CD4-positive, alpha-beta T cell treated with Interleukin-2 at 100 ng/mL for 4 hours (primary cell): ENCODE measurements at places on chromosomes 6 and 20.

DNA sequence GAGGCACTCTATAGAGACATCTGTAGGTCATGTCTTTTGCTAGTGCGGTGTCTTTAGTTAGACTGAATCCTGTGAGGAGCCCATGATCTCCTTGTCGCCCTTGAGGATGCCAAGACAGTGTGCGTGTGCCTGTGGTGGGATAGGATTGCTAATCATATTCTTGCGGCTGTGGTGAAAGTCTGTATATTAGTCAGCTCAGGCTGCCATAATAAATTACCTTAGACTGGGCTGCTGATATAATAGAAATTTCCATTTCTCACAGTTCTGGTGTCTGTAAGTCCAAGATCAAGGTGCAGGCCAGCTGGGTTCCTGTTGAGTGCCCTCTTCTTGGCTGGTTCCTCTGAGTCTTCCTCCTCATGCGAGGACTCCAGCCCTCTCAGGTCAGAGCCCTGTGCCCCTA, 141.2 kb downstream of the JARID2 start:
- DNase-seq: no peak

GRCh38 chr6:125942672-125943527, 13.7 kb upstream of the HINT3 start:
- no peak for DNase-seq

- no peak for DNase-seq
Measured at GRCh38 chr6:110810896-110811586, 4.2 kb downstream of the CDK19 start.

- DNase-seq: no peak
Measured at GRCh38 chr6:19210849-19211590, 626.1 kb upstream of the ID4 start.

- DNase-seq: no peak
Measured at GRCh38 chr6:6494677-6495076, 93.8 kb upstream of the LY86 start.

DNA sequence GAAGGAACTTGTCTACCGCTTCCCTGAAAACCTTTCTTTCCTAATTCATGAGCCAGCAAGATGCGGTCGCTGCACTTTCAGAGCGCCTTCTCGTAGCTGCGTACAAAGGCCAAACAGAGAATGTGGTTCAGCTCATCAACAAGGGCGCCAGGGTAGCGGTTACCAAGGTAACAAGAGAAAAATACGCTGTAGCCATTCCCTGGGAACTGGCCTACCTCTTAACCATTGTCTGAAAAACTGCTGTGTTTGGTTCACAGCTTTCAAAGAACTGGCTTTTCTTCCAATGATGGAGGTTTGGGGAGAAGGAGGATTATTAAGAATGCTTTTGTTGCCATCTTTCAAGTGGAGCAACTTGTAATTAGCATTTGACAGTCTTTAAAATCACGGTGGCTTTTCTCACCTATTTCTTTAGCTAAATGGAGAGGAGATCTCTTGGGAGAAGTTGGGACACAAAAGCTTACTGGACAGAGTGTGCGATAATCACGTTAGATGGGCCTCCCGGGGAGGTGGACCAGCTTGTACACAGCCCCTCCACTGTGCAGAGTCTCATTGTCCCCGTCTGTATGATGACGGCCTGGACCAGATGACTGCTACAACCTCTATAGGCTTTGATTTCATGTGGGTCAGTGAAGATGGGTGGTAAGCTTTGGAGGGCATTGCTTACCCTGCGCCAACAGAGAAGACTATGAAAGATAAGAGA, 71.5 kb downstream of the LYRM2 start:
- DNase-seq: no peak

DNA sequence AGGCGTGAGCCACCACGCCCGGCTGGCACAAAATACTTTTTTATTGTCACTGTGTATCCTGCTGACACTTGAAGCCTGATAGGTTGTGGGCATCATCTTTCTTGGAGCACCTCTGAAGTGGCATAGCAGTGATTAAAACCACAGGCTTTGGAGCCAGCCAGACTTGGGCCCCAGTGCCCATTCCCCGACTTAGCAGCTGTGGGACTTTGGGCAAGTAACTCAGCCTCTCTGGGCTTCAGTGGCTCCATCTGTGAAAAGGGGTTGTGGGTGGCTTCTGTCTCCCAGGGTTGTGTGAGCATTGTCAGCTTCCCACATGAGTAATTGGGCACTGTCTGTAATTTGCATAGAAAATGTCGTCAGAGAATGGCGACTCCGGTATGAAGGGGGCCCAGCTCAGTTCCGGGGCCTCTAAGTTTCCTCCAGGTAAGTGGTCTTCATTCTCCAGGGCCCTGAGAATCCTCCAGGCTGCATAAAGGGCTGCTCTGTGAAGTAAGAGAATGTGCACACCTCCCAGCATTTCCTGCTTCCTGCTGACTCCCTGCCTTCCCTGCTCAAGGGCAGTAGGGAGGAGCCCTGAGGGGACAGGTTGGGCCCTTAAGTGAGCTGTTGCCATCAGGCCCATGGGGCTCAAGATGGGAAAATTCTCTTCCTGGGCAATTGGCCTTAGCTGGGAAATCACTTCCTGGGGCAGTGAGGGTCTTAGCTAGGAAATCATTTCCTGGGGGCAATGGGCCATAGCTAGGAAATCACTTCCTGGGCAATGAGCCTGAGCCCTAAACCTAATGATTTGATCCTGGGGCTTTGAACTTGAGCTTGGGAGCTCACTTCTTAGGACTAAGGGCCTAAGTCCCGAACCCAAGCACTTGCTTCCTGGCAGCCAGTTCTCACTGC, 27.2 kb downstream of the ARHGAP40 start:
- no peak for DNase-seq

- DNase-seq: no peak
Measured at GRCh38 chr6:154506582-154506981, 3.9 kb downstream of the CNKSR3 start.

DNA sequence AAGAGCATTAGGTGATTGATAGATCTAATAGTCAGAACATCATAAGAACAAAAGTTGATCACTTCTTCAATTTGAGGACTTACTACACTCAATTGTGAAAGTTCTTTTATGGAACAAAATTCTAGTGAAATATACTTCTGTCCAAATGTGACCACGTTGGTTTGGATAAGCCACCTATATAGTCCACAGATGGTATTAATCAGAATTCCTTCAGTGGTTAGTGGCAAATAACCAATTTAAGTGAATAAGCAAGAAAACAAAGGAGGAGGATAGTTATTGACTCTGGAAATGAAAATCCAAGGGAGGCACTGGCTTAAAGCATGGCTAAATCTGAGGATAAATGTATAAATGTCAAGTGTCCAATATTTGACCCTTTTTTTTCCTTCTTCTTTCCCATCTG, 268.5 kb upstream of the MARCKS start:
- DNase-seq: no peak

GRCh38 chr20:61230166-61230565, 21.9 kb upstream of the CDH4 start:
- DNase-seq: no peak
